ENCODE measurements at places on chromosomes 5 and 9. TPM values are rescaled to one million over a fixed set of nuclear protein-coding genes. Genes with fewer than 3 reads are reported as not detected.

Gene PCDHGA12
- total RNA-seq, result 5.0 TPM

Gene LRRC26
- not detected for total RNA-seq

Gene IGFBPL1
- total RNA-seq, result 5.0 TPM

Gene CMYA5
- 884 TPM for total RNA-seq

Gene TIGD6
- total RNA-seq, result 3.2 TPM

Gene PAPPA
- 2.1 TPM for total RNA-seq

Gene SHC3
- total RNA-seq, result 3.1 TPM

Gene CD180
- total RNA-seq, result 1.4 TPM

Gene CCL21
- 2.1 TPM for total RNA-seq

Gene SPATA31C1
- not detected for total RNA-seq

Gene GNAQ
- total RNA-seq, result 9.0 TPM

Gene TBC1D13
- 18.9 TPM for total RNA-seq

Measured in right cardiac atrium (tissue), 5 donors.